MCF 10A (cell line): ENCODE measurements at places on chromosomes 3 and 15. TPM values are rescaled to one million over a fixed set of nuclear protein-coding genes. Genes with fewer than 3 reads are reported as not detected.

WDR6 gene
- total RNA-seq = 112 and 116 TPM in 2 replicates

MESP2 gene
- not detected in 2 replicates for total RNA-seq

GRCh38 chr3:183629546-183630301, 5.7 kb upstream of the KLHL24 start:
- H3K4me3 ChIP-seq = no peak overlapping the region
- DNase-seq = no peak
- H3K36me3 ChIP-seq = no peaks in the 10 kb centered on the region

- DNase-seq = no peak
- no peak overlapping the region for H3K27ac ChIP-seq
- H3K36me3 ChIP-seq = peaks cover 18% of the 10 kb centered on the region
- H3K27me3 ChIP-seq = no peaks in the 10 kb centered on the region
- H3K4me3 ChIP-seq = no peak overlapping the region
Measured at GRCh38 chr3:123621186-123621849, 36.5 kb upstream of the HACD2 start.

DNA sequence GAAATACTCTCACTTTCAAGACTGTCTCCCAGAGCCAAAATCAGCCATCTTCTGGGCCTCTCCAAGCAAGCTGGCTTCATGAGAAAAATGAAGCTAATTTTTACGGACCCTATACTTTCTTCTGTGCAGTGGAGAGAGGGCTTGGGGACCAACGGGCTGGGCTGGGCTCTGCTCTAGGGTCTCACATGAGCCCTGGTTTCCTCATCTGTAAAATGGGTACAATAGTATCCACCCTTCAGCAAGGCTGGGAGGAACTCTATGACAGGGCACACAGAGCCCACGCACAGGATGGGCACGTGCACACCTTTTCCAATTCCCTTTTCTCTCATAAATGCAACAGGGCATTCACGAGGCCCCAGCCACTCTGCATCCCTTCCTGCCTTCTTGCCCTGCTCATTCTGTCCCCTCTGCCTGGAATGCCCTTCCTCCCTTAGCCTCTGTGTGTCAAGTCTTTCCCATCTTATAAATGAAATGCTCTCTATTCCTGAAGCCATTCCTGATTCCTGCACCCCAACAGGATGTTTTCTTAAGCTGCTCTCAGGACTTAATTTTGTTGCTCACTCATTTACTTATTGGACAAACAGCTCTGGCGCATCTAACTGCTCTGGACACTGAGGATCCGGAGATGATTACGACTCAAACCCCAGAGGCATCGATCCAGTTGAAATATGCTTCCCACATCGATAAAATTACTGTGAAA, 32.9 kb upstream of the SEC13 start:
- H3K4me3 ChIP-seq = no peak overlapping the region
- no peak for DNase-seq
- no peaks in the 10 kb centered on the region for H3K4me1 ChIP-seq
- H3K27ac ChIP-seq = no peak overlapping the region
- H3K27me3 ChIP-seq = peaks cover 18% of the 10 kb centered on the region
